ENCODE measurements at places on chromosomes 5 and 9.
A peak's percentile ranks its signal among the peaks of the same experiment; 100 is the strongest.

- DNase-seq, result peak; percentile 36
Observed at GRCh38 chr9:35813434-35814105, 1.3 kb downstream of the HINT2 start.

DNA sequence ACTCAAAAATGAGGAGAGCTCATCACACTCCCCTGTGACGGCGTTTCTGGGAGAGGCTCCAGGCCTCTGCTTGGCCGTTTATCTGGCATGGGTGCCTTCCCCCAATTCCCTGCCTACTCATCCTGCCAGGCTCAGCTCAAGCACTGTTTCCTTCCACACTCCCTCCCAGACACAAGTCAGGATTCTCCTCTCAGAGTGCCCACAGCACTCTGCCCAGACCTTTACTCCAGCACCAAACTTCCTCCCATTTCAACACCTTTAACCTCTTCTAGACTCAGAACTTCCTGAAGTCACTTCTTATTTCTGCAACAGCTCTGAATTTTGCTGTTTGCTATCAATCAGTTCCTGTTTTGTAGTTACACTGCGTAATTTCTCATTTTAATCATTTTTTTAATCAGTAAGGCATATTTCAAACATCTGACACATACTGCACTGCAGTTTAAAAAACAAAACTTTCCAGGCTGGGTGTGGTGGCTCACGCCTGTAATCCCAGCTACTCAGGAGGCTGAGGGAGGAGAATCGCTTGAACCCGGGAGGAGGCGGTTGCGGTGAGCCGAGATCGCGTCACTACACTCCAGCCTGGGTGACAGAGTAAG, 16.0 kb downstream of the TRMO start:
- DNase-seq, result no peak

DNA sequence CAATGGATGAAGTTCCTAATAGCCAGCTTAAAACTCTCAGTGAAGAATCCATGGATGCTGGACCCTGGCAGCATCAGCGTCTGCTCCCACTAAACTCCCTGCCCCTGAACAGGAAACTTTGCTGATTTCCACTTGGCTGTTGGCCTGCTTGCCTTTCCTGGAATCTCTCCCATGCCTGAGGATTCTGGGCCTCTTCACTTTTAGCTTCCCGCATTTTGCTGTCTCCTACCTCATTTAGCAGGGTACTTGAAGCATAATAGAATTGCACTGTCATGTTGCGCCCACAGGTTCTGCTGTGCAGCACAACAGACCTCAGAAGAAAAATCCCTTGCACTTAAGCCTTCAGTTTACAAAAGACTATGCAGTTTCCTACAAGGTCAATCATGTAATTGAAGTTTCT, 127.6 kb downstream of the DROSHA start:
- DNase-seq, result no peak

DNA sequence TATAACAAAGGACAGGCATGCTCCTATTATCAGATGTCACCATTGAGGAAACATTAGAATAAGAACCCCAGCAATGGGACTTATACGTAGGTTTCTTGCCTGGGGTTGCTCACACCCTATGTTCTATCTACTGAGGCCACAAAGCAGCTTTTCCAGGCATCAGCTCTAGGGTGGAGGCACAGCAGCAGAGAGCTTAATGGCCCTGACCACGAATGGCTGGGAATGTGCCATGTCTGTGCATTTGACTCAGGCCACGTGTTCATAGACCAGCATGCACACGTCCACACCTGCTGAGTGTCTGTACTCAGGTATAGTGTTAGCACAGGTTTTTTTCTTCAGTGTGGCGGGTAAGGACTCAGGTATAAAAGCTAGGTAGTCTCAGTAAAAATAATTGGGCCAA, 129.4 kb downstream of the AOPEP start:
- DNase-seq, result no peak

GRCh38 chr9:19598722-19599121, 189.9 kb downstream of the ACER2 start:
- no peak for DNase-seq

DNA sequence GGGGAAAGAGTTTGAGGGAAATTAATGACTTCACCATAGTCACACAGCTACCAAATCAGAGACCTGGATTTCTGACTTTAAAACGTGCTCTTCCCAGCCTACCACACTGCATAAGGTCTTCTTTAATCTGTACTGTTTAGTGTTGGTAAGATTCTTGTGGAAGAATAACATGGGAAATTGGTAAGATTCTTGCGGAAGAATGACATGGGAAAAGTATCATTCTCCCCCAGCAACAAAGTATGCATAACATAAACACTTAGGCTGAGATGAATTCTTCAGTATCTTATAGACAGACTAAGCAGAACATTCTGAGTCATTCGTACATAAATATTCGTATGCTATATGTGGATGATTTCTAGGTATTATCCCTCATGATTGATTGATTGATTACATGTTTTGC, 170.4 kb downstream of the FOCAD start:
- DNase-seq, result peak; percentile 86

All from fibroblast of skin of right biceps (primary cell).